ENCODE measurements at places on chromosomes 2 and 18. TPM values are rescaled to one million over a fixed set of nuclear protein-coding genes. Genes with fewer than 3 reads are reported as not detected.

DNA sequence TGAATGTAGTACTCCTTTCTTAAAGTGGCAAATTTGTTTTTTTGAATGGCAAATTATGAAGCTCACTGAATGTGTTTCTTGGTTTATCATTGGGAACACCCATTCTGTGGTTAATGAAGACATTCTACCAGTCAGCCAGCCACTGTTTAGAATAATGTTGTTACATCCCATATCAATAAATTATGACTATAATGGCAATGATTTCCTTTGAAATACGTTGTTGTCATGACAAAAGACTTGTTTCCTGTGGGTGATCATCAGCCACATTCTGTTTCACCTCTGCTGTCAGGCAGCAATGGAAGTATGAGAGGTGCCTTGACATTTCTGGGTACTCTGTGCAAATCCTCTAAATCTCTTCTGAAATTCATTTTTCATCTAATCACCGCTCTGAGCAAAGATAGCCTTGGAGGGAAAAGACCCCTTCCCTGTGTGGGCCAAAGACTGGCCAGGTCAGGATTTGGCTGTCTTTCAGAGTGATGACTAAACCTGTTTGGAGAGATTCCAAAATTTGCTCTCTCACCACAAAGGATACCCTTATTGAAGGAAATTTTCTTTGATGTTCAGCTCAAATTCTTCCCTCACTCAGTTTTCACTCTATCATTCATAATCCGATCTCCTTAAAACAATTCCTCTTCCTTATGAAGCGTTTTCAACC is 869.2 kb downstream of the BCL11A start:
- no peak for DNase-seq

DNA sequence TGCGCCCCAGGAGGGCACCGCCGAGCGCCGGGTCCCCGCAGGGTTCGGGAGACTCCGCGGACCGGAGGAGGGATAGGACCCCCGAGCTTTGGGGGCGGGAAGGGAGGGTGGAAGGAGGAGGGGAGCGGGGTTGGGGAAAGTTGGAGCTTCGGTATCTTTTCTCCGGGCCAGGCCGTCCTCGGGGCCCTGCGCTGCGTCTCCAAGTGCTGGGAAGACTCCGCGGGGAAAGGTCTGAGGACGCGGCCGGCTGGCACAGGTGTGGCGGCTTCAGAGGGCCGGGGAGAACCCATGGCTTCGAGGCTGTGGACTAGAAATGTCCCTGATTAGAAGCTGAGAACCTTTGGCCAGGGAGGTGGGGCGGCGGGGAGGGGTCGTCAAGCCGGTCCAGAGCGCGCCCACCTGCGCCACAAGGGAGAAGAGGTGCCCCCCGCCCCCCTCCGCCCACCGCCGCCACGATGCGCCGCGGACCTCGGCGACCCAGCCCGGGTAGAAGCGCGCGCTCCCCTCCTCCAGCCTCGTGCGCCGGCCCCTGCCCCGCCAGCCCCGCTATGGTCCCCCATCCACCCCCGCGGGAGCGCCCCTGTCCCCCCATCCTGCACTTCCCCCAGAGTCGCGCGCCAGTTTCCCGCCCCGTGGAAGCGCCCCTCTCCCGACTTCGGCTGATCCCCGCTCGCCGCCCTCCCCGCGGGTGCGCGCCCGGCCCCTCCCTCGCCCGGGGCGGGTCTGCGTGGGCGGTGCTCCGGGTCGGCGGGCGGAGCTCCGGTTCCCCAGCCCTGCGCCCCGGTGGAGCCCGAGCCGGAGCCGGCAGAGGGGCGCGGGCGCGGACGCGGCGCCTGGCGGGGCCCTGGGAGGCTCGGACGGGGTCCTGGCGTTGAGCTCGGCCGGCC is at the start of gene SNTG2:
TSS of gene SNTG2 (plus strand) at position 770 of the 887 bp plus-strand sequence. CDS start 148 bp downstream, outside the sequence.
- DNase-seq: peak; percentile 51

The WNT10A gene
- 0.27 TPM for total RNA-seq

- no peak for DNase-seq
Observed at GRCh38 chr2:28547223-28547860, 51.5 kb downstream of the PLB1 start.

- DNase-seq: no peak
Observed at GRCh38 chr2:143950704-143951103, 569.2 kb downstream of the ZEB2 start.

DNA sequence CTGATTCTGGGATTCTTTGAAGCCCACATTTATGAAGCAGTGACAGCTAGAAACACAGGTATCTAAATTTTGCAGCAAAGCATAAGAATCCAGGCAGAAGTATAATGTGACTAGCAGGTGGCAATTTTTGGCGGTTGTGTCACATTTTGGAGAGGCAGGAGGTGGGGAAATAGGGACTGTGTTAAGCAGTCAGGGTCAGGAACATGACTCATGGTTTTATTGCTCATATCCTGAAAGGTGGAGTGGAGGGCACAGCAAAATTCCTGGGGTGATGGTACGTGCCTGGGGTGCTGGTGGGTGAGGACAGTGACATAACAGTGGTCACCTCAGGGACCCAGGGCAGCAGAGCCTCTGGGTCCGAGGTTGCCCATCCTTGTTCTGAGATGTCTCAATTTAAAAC is 63.5 kb upstream of the TTN start:
- no peak for DNase-seq

The CD207 gene
- total RNA-seq: not detected

GRCh38 chr2:31235504-31235902 is 1.6 kb downstream of the EHD3 start:
- DNase-seq: peak; percentile 58

The GKN2 gene
- total RNA-seq: not detected

The TTC39C gene
- 37.7 TPM for total RNA-seq

Measured in cerebellum (tissue), 4 donors.